Stimulated activated CD8-positive, alpha-beta memory T cell treated with anti-CD3 and anti-CD28 coated beads, Interleukin-2, amount 100 ng/mL, for 1 hour (primary cell): ENCODE measurements at places on chromosomes 13 and 19.

DNA sequence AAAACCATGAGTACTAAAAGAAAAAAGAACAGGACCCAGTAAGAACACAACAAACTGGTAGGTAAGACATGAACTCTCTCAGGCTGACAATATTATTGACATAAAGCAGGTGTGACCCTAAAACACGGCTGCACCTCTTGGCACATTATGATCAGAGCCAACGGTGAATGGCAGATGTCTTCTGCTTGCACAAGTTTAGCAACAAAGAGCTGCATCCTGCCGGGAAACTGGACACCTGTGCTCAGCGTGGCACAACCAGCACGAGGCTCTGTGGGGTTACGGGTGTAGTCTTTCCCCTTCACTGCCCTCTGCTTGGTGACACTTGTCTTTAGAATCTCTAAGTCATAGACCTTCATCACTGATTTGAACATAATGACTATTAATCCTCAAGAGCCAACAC is 97.9 kb downstream of the DOCK9 start:
- no peak for DNase-seq

DNA sequence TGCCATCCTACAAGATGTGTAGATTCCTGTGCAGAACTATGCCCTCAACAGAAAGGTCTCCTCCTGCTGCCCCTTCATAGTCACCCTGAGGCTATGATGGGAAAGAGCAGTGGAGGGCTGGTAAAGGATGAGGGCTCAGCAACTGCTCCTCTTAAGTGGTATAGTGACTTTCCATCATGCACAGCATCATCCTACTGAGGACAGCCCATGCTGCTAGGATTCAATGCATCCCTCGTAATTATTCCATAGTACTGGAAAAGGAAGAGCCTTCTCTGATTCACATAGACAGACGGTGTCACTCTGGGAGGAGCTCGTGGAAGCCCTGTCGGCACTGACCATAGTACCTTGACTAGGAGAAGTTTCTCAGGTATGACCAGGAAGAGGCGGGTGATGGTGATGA is 47.6 kb upstream of the IRS2 start:
- DNase-seq = no peak

GRCh38 chr13:37143911-37144310 is 38.4 kb upstream of the CSNK1A1L start:
- no peak for DNase-seq

- DNase-seq = no peak
These were observed 197.3 kb downstream of the LHFPL6 start for GRCh38 chr13:39405596-39406205.

DNA sequence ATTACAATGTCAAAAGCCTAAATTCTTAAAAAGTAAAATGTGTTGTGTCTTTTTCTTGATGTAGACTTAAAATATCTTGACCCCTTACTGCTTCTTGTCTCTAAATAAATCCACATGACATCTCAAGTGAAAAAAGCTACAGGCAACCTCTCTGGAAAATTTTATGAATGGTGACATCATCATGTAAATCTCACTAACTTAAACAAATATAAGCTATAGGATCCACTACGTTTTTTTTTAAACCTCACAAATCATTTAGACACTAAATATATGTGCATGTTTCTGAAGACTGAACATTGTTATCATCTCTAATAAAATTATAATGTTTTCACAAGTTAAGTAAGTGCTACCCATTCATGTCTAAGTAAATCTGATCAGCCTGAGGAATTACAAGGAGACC is 793.7 kb upstream of the PRR20A start:
- no peak for DNase-seq

- DNase-seq = no peak
These were observed 789.8 kb downstream of the SLITRK6 start for GRCh38 chr13:85009447-85009846.

- DNase-seq = no peak
These were observed 42.1 kb downstream of the RHPN2 start for GRCh38 chr19:33022472-33023116.

- DNase-seq = no peak
These were observed 441 bp downstream of the GJB2 start for GRCh38 chr13:20192158-20192835.

GRCh38 chr19:51091895-51092873 is 9.5 kb upstream of the KLK14 start:
- no peak for DNase-seq

DNA sequence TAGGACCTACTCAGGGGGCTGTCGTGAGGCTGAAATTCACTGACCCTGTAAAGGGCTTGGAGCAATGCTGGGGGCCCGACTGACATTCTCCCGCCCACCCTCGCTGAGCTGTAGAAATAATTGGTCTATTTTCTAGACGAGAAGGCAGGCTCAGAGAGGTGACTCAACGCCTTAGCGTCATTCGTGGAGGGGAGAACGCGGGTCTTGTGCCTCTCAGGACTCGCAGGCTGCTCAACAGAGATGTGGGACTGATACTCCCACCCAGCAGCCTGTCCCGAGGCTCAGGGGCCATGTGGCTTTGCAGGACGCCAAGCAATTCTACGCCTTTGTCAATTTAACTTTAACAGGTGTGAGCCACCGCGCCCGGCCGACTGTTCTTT is 23.6 kb upstream of the ASPDH start:
- no peak for DNase-seq
